ENCODE measurements at places on chromosomes 11 and 22. TPM values are rescaled to one million over a fixed set of nuclear protein-coding genes. Genes with fewer than 3 reads are reported as not detected.

DNA sequence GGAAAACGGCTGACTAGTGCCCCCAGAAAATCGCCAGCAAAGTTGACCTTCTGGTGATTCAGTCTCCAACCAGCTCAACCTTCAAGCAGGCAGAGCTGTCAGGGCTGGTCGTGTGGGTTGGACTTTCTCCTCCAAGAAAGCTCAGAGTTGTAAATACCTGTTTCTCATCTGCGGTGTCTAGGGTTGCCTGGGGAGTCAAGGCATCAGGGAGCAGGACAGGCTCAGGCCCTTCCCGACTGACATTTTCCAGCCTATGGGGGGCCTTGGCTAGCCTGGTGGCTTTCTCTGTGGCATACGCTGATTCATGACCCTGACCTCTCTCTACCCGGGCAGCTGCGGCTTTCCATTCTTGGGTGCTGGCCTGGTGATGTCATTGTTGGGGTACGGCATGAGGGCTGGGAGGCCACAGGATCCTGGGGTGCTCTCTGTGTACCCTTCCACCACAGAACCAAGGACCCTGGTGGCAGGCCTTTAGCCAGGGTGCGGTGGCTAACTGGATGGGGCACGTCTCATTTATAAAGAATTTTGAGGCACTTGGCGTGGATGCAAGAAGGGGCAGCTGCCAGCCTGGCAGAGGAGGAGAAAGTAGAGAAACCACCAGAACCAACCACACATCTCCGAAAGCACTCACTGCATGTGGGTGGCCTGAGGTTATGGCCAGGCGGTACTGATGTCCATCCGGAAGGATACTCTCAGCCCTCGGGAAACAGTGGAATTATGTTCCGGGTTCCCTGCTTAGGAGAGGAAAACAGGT, 64.9 kb downstream of the BCR start:
- peak; percentile 46 for DNase-seq

GRCh38 chr11:46666516-46666915, 33.9 kb downstream of the ARHGAP1 start:
- no peak for DNase-seq

DNA sequence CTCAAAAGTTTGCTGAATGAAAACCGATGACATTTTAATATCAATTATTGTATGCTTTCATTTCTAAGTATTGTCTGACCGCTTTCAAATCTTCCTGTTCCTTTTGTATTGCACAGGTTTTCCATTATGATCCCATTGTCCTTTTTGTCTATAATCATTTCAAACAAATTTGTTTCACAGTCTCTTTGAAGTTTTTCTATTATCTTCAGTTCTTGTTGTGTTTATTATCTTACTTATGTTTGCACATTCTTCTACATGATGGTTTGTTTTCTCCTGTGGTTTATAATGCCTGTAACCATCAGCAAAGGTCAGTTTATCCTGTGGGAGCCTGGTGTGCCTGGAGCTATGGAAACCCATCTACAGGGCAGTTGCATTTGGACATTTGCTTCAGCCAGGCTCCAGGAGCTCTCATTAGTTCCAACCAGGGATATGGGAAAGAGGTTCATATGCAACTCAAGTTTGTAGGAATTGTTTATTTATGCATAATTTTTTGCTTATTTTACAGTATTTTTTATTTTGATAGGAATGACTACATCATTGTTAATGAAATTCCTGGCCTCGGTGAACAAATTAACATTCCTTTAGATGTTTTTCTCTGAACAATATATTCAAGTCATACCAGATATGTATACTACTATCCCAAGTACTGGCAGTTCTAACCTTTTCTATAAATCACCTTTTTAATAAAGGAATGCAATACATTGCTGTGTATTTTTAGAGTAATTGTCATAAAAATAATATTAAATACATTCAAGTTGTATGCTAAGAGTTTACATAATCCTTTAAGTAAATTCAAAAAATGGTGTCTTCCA, 179.2 kb downstream of the SBF2 start:
- DNase-seq, result no peak

DNA sequence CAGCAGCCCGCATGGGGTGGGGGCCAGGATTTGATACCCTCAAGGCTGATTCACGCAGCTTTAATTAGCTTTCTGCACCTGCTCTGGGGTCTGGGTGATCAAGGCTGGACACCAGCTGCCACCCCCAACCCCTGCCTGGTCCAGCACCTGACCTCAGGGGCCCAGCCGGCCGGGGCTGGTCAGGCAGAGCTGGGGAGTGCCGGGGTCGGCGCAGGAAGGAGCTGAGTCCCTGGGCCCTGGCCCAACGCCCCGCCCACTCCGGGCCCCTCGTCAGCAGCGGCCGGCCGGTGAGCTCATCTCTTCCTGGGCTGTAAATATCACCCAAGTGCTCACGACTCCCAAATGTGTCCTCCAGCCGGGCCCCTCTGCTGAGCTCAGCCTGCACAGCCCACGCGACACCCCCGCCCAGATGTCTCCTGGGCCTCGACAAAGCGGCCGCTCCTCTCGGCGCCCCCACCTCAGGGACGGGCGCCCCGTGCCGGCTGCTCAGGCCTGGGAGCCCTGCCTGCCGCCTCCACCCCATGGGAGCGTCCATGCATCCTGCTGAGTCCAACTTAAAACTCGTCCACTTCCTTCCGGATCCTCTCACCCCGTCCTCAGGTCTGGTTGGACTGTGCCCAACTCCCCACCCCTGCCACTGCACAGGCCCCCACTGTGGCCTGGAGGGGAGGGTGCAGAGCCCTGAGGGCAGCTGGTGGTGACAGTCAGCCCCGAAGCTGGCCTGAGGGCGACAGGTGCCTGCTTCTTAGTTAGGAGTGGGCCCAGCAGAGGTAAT, 29.0 kb downstream of the RTN4R start:
- DNase-seq, result peak; percentile 37

- no peak for DNase-seq
These were observed 245.0 kb downstream of the CSNK2A3 start for GRCh38 chr11:11108026-11108425.

GRCh38 chr11:39992551-39992950, 1466.9 kb downstream of the LRRC4C start:
- no peak for DNase-seq

DNA sequence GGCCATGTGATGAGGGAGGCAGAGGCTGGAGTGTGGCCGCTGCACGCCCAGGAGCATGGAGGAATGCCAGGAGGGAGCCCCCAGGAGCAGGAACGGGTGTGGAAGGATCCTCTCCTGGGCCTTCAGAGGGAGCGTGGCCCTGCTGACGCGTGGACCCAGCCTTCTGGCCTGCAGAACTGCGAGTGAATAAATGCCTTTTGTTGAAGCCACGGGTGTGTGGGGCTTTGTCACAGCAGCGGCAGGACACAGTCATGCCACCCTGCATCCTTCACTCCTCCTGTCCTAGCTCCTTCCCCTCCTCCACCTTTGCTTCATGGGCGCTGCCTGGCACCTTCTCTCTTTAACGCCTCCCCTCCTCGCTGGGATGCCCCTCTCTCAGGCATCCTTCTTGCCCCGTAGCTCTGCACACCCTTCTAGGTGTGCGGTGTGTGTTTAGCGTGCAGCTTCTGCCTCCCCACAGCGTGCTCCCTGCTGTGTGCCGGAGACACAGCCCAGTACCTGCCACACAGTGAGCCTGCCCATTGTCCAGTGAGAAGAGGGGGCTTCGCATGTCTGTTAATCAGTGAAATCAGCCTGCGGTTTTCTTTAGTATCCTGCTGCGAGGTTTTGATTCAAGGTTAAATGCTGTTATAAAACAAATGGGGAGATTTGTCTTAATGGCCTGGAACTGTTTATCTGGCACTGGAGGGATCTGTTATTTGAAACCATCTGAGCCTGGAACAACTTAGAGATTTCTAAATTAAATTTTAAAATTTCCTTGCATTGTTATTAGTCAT, 459.6 kb downstream of the TBC1D22A start:
- no peak for DNase-seq

DNA sequence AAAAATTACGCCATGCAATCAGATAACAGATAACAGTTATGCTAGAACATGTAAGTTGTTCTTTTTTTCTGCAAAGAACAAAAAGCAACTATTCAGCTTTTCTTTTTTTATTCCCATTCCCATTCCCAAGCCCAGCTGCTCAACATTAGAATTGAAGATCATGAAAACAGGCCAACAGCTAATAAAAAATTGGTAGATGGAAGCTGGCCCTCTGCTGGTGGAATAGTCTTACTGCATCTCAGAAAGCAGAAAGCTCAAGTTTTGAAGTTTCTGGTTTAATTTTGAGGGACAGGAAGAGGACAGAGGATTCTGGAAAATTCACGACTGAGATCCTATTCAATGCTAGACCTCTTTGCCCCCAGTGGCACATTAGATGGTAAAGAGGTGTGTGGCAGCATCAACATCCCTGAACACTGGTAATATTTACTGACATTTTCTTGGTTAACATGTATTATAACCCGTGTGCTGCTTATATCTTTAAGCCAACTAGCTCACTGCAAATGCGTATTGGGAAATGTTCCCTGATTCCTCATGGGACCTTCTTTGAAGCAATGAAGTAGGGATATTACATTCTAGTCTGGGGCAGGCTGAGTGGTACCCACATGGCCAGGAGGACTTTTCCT, 591.2 kb downstream of the OPCML start:
- peak; percentile 26 for DNase-seq

DNA sequence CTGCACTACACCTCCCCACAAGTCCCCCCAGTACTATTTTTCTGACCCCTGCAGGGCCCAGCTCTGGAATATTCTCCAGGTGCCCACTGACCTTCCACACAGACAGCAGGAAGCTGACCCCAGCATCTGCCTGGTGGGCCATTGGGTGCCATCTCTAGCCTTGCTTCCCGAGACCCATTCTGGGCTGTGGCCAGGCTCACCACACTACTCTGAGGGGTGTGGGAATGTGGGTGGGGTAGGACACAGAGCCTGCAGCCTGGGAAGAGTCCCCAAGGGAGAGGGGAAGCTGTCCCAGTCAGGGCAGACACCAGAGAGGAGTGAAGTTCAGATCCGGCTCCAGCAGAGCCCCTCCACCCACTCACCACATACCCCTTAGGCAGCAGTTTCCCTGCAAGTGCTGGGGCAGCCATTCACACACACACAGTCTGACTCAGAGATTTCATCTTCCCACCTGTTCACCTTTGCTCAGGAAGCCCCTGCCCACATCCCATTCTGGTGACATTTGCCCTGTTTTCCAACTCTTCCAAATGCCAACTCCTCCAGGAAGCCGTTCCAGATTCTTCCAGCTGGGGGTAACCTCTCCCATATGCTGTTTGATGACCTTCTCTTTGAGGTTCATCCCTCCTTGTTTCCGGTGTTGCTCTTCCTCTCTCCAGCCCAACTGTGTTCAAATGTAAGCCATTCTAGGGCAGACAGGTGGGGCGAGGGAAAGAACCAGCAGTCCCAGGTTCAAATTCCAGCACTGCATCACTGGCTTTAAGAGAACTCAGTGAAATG, 1.9 kb downstream of the SLCO2B1 start:
- DNase-seq, result no peak

- DNase-seq, result no peak
These were observed 3.6 kb upstream of the SORL1 start for GRCh38 chr11:121448431-121448941.

- DNase-seq, result peak; percentile 21
These were observed 26.6 kb downstream of the EMID1 start for GRCh38 chr22:29231971-29232959.

GRCh38 chr11:69499918-69500284, 18.4 kb downstream of the LINC01488 start:
- no peak for DNase-seq

Gene INS
- not detected for polyA plus RNA-seq

Gene ATL3
- polyA plus RNA-seq, result 89.5 TPM

Gene NRXN2
- not detected for polyA plus RNA-seq

Gene HEPACAM
- 0.11 TPM for polyA plus RNA-seq

Gene CLMP
- polyA plus RNA-seq, result 151 TPM

Measured in fibroblast of lung (primary cell).